ENCODE measurements at places on chromosomes 13 and 19. TPM values are rescaled to one million over a fixed set of nuclear protein-coding genes. Genes with fewer than 3 reads are reported as not detected.

The SPC24 gene
- total RNA-seq: 8.1 TPM

GRCh38 chr19:43489310-43489709, 15.2 kb downstream of the PHLDB3 start:
- no peak for DNase-seq

The TSHZ3 gene
- total RNA-seq: 2.6 TPM

GRCh38 chr13:20840568-20840967, 62.0 kb downstream of the XPO4 start:
- no peak for DNase-seq

DNA sequence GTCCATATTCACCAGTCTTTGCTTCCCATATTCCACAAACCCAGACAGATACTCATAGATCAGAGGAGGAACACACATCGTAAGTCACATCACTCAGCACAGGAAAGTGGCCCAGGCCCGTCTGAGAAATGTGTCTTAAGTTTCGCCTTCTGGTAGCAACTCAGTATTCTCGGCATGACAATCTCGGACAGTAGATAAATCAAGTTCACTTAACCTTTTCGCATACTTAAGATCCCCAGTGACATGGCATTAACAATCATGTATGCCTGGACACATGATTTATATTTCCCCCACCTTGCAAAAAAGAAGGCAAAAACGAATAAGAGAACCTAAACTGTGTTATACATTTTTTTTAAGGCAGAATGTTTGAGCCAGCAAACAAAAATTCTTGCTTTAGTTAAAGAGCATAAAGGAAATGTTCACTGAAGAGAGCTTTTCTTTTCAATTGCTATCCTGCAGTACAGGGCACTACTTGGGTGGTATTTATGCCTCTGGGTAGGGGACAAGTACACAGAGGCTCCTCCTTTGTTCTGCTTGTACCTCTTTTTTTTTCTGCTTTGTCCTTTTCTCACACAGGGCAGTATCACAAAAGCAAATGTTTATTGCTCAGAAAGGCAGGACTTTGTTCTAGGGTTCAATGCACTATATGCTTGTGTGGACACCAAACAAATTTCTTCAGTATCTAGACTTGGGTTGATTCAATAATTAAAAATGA, 360.6 kb downstream of the TDRD3 start:
- no peak for DNase-seq

Data from left ventricle myocardium superior (tissue), 1 donor.